Pulmonary artery endothelial cell (primary cell): ENCODE measurements at places on chromosomes 3 and 15. TPM values are rescaled to one million over a fixed set of nuclear protein-coding genes. Genes with fewer than 3 reads are reported as not detected.

Gene AMT
- 0.33 and 0.53 TPM in 2 replicates for total RNA-seq

Gene COL6A5
- total RNA-seq, result not detected in 2 replicates

DNA sequence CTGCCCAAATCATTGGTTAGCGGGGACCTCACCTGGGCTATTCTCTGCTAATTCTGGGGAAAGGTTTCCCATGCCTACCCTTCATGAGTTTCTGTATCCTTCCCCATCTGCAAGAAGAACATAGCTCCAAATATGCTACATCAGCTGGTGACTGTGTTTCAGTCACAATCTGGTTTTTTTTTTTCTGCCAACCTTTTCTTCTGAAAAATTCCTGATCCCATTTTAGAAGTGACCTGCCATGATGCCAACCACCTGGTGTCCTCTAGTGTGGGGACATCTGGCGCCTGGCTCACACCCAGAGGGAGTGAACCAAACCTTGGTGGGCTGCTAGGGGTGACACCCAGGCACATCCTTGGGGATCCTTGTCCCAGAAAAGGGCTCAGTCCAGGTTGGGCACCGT lies 76.1 kb downstream of the CHRD start:
- DNase-seq, result no peak

DNA sequence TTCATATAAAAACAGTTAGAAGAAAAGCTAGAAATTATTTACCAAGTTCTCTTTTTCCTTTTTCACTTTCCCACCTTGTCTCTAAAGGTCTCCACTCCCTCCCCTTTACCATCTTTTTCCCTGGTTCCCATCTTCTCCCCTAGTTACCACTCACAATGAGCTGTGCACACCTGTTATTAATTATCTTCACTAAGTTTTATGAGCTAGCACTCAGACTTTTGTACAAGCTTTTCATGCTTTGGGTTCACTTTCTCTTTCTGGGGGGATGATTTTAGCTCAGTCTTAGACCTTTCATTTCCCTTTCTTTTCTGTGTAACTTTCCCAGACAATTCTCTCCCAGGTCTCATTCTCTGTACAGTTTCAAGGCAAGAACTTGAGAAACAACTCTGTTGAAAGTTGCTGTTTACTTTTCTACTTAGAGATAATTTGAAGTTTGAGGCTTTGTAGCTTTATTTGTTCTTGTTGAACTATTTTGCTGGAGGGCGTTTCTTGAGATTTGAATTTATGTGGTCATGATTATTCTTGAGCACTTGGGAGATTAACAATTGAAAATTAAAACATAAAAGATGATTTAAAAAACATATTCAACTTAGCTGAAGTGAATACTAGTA lies 24.0 kb upstream of the AADAC start:
- no peak for DNase-seq

- DNase-seq, result no peak
Measured at GRCh38 chr3:111862974-111863373, 3.9 kb downstream of the PHLDB2 start.

- DNase-seq, result no peak
Measured at GRCh38 chr3:103218146-103218545, 783.3 kb downstream of the ZPLD1 start.

DNA sequence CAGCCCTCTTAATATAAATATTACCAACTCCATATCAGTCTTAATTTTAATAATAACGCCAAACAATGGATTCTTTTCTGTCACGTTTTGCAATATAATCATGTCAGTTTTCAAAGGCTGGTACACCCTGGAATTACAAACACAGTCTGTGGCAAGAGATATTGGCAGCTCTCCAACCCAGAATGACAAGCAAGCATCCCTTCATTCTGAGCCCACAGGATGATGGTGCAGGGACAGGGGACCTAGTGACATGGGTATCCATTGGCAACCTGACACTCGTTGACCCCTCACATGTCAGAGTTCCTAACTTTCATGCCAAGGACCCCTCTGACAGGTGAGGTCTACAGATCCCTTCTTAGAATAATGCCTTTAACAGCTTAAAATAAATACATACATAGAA lies 154.5 kb upstream of the TSC22D2 start:
- no peak for DNase-seq

DNA sequence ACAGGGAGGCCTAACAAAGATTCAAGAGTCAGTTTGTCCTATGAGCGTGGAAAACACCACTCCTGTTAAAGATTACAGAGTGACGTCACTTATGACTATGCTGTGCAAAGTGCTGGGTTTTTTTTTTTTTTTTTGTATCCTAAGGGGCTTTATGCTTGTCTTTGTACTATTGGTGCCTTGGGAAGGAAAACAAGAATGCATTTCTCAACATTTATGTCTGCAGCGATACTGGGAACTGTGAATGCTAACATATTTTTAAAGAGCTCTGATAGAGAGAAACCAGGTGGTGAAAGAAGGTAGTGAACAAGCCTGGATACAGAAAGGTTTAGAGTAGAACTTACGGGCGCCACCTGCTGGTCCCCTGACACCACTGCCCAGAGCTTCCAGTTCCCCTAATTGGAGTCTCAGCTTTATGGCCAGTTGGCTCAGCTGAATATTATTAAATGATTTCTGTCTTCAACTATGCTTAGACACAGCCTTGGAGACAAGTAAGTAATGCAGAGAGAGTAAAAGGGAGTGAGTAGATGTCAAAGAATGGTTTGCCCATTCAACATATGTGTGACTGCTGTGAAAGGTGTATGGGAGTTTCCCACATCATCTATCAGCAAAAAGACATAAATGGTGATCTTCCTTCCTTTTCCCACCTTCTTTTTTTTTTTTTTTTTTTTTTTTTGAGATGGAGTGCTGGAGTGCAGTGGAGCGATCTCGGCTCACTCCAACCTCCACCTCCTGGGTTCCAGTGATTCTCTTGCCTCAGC lies 807.9 kb upstream of the CFAP20DC start:
- DNase-seq, result peak; percentile 17

DNA sequence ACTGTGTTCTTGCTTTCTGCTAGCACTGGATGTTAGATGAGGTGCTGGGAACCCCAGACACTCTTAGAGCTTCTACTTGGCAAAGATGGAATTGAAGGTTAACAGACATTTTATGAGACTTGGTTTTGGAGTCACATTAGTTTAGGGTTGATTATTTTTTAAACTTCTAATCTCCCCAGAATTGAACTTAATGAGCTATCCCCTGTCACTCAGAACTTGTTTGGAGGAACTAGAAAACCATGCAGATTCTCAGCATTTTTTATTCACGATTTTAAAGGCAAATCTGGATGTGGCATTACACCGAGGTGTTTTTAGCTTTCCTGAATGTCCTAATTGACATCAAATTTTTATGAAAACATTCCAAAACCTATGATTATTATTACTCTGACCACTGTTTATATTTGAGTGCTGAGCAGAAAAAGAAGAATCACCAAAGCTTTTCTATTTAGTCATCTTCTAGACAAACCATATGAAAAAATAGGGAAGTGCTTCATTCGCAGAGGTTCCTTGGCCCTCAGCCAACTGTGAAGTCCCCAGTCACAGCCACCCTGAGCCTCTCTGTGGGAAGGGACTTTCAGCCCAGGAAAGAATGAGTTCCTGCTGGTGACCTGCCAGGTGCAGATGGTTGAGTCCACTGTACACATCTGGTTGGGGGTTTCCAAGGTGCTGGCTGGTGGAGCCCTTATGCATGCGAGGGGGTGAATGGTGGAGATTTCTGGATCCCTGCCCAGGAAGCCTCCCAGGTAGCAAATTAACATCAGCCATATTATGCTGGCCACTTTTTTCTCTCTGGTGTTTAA lies 196.0 kb upstream of the TOPAZ1 start:
- DNase-seq, result no peak
